ENCODE measurements at places on chromosomes 13 and 19.

GRCh38 chr13:38685974-38686576 is 802 bp upstream of the FREM2 start:
- no peak for DNase-seq

GRCh38 chr13:59474696-59475095 is 689.0 kb downstream of the DIAPH3 start:
- DNase-seq, result no peak

- DNase-seq, result no peak
Measured at GRCh38 chr13:23586336-23586735, 16.1 kb downstream of the TNFRSF19 start.

- DNase-seq, result no peak
Measured at GRCh38 chr13:101149735-101150384, 266.4 kb downstream of the NALCN start.

GRCh38 chr13:41833831-41834230 is 127.1 kb downstream of the VWA8 start:
- DNase-seq, result no peak

- no peak for DNase-seq
Measured at GRCh38 chr13:37878921-37879320, 9.3 kb upstream of the TRPC4 start.

- no peak for DNase-seq
Measured at GRCh38 chr19:7970716-7971448, 27.4 kb upstream of the TIMM44 start.

DNA sequence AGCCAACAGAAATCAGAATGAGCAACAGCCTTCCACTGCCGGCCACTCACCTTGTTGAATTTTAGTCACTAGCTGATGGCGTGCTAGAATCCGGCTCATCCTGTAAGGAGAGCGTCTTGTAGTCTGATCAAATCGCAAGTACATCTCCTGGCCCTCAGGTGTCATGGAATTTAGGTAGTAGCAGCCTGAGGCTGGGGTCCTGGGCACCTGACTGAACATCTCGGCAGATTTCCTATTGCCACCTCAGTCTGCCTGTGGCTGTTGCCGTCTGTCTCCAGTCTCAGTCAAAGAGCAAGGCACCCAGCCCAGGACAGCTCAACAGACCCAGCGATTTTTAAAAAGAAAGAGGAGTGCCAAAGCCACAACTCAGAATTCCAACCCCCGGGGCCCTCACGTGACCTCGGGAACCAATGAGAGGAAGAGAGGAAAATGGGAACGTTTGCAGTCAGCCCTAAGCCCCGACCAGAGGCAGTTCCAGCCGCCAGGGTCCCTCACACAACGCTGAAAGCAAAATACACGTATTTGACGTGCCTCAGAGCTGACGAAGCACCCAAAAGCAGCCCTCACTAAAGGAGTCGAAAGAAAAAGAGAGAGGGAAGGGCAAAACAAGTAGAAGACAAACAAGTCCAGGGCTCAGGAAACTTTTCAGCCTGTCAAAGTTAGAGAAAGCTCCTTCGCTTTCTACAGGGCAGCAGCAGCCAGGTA is at the start of gene STARD13:
TSS of gene STARD13 (minus strand) at position 336 of the 705 bp plus-strand sequence. CDS start at position 219, 117 bp downstream.
- no peak for DNase-seq

DNA sequence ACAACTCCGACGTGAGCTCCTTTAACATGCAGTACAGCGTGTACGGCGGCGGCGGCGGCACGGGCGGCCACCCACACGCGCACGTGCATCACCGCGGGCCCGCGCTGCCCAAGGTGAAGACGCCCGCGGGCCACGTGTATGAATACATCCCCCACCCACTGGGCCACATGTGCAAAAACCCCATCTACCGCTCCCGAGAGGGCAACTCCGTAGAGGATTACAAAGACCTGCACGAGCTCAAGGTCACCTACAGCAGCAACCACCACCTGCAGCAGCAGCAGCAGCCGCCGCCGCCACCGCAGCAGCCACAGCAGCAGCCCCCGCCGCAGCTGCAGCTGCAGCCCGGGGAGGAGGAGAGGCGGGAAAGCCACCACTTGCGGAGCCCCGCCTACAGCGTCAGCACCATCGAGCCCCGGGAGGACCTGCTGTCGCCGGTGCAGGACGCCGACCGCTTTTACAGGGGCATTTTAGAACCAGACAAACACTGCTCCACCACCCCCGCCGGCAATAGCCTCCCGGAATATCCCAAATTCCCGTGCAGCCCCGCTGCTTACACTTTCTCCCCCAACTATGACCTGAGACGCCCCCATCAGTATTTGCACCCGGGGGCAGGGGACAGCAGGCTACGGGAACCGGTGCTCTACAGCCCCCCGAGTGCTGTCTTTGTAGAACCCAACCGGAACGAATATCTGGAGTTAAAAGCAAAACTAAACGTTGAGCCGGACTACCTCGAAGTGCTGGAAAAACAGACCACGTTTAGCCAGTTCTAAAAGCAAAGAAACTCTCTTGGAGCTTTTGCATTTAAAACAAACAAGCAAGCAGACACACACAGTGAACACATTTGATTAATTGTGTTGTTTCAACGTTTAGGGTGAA is 6.6 kb downstream of the SLITRK5 start:
- no peak for DNase-seq

DNA sequence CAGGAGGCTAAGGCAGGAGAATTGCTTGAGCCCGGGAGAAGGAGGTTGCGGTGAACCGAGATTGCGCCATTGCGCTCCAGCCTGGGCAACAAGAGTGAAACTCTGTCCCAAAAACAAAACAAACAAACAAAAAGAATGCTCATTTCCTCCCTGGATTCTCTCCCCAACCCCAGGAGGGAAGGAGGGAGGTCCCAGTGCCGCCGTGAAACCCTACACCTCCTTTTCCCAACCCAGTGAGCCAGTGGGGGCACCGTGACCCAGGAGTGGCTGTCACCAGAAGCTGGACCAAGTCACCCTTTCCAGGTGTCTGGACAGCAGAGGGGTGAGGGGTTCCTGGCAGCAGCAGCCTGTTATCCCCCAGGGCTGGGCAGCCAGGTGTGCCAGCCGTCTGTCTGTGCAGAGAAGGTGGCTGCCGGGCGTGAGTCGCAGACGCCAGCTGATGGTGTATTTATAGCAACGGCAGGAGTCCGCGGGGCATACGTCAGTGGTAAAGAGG is 23.5 kb downstream of the NFIC start:
- no peak for DNase-seq

DNA sequence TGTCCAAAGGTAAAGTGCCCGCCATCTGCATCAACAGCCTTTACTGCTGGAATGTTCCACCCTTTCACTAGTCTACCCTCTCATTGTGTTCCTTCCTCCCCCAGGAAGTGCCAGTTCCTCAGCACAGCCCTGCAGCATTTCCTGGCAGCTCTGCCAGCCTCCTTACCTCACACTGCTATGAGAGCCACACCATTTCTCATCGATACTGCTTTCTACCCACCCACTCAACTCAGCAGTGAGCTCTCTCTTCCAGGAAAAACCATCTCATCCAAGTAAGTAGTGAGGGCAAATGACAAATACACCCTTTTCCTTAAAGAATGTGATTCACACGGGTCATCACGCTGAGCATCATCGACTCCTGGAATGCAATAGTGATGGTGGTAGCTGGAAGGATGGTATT is 19.8 kb downstream of the UQCRFS1 start:
- no peak for DNase-seq

DNA sequence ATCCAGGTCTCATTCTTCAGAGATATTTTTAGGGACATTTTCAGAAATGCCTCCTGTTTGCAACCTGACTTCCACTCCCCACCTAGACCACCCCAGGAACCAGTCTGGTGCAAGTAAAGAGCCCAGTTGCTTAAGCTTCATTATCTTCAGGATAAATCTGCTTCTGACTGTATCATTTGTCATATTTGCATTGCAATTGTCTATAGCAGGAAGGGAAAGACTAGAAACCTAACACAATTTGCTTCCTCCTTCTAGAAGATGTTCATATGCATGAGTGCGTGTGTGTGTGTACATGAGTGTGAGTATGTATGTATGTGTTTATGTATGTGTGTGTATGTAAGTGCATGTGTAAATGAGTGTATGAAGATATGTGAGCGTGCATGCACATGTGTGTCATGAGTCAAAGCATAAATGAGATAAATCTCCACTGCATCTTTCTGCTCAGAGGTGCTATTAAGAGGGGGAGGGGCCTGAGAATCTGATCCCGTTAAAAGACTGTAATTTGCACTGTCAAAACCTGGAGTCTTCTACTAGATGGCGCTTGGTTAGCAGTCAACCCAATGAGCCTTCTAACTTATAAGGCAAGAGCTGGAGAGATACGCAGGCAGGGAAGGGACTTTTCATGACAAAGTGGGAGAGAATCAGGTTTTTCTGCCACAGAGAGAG is 178.8 kb upstream of the KL start:
- DNase-seq, result no peak

DNA sequence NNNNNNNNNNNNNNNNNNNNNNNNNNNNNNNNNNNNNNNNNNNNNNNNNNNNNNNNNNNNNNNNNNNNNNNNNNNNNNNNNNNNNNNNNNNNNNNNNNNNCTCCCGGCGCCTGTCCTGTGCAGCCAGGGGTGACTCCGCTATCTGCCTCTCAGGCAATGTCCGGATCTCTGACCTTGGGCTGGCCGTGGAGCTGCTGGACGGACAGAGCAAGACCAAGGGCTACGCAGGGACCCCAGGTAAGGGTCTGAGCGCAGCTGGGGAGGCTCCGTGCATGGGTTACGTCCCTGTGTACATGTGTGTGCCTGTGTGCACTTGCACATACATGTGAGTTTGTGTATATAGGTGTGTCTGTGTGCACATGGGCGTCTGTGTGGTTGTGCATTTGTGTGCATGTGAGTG is 36.1 kb upstream of the TMEM255B start:
- no peak for DNase-seq

DNA sequence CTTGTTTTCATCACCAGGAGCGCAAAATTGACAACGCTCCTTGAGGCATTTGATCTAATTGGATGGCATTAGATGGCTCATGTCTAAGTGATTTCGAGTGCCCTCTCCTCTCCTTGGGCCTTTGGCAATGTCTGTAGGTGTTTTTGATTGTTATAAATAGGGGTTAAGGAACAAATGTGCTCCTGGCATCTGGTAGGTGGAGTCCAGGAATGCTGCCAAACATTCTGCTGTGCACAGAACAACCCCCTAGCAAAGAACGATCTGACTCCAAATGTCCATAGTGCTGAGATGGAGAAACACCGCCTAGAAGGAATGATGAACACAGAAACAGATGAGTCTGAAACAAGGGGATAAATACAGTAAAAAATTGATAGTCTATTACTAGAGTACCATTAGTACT is 68.0 kb upstream of the C1QTNF9B start:
- DNase-seq, result no peak

DNA sequence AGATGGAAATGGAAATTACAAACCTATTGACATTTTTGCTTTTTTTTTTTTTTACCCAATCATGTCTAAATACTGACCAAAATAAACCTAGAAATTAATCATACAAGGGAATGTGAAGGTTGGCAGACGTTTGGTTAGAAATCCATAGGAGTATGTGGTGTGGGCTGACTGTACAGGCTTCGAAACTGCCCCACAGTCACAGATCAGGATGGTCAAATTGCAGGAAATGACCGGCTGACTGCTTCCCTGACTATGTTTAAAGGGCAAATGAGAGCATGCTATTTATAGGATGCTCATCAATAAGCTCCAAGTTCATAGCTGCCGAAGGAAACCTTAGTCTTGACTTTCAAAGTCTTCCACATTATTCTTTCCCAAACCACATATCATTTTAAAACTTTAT is 118.4 kb downstream of the COG6 start:
- no peak for DNase-seq

DNA sequence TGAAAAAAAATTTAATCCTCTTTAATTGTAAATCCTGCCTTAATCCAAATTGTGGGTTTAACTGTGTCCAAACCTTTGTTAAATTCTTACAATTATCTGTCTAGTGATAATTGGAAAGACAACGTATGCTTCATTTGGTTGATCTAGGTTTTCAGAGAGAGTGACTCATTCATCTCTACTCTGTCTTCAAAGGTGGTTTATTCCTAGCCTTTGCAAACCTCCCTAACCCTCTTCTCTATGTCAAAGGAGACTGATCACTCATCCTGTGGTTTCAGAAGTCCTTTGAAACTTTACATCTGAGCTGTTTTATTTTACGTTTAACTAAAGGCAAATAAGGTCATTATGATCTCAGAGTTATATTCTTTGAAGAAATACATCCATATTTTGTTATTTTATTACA is 8.8 kb upstream of the OXGR1 start:
- DNase-seq, result no peak

- DNase-seq, result no peak
Measured at GRCh38 chr13:68714292-68714691, 1393.3 kb upstream of the ATXN8OS start.

- no peak for DNase-seq
Measured at GRCh38 chr19:18605196-18605545, 1.4 kb downstream of the CRLF1 start.

GRCh38 chr19:57887195-57887941 is 1.5 kb downstream of the ZNF814 start:
- no peak for DNase-seq

Measured in activated CD4-positive, alpha-beta T cell treated with anti-CD3 and anti-CD28 coated beads for 1 hour (primary cell).